ENCODE measurements at places on chromosomes 4 and X.

DNA sequence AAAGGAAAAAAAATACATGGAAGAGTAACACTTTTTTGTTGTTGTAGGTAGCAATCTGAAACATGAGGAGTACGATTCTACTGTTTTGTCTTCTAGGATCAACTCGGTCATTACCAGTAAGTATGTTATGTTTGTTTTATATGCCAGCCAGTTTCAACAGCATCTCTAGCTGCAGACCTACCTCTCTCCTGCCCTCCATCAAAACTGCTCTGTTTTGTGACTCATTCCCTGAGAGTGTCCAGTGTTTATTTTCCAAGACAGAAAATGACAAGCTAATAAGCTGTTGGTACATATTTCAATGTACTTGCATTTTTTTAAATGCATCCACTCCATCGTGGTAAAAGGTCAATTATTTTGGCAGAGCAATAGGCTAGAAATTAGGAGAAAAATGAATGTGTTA is 347 bp downstream of the AMTN start:
- no peak for DNase-seq
- H3K27ac ChIP-seq = no peak overlapping the region
- H3K4me1 ChIP-seq = no peaks in the 10 kb centered on the region
- H3K4me3 ChIP-seq = no peak overlapping the region
- H3K27me3 ChIP-seq = no peaks in the 10 kb centered on the region
- no peaks in the 10 kb centered on the region for H3K36me3 ChIP-seq

DNA sequence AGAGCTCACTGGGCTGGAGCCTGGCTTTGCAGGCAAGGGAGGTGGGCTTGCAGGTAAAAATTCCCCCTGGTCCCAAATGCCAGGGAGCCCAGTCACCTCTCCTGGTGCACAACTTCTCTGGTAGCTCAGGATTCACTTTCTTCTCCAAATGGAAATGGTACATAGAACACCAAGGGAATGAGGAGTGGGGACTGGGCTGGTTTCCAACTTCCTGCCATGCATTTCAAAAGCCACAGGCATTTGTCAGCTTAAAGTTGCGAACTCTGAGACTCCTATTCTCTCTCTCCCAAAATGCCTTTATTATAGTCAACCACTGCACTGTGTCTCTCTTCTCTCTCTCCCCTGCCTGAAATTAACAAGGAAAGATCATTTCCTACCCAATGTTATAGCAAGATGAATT is 177.3 kb downstream of the GRIA3 start:
- H3K4me3 ChIP-seq = no peak overlapping the region
- no peaks in the 10 kb centered on the region for H3K4me1 ChIP-seq
- H3K27ac ChIP-seq = no peak overlapping the region
- no peak for DNase-seq
- no peaks in the 10 kb centered on the region for H3K36me3 ChIP-seq
- H3K27me3 ChIP-seq = peaks cover 2% of the 10 kb centered on the region

GRCh38 chr4:167020410-167020809 is 213.9 kb downstream of the SPOCK3 start:
- H3K4me1 ChIP-seq = no peaks in the 10 kb centered on the region
- no peak overlapping the region for H3K27ac ChIP-seq
- no peaks in the 10 kb centered on the region for H3K36me3 ChIP-seq

GRCh38 chrX:47458528-47458927 is 24.5 kb downstream of the ZNF41 start:
- no peak overlapping the region for H3K4me3 ChIP-seq
- H3K27me3 ChIP-seq = no peaks in the 10 kb centered on the region

DNA sequence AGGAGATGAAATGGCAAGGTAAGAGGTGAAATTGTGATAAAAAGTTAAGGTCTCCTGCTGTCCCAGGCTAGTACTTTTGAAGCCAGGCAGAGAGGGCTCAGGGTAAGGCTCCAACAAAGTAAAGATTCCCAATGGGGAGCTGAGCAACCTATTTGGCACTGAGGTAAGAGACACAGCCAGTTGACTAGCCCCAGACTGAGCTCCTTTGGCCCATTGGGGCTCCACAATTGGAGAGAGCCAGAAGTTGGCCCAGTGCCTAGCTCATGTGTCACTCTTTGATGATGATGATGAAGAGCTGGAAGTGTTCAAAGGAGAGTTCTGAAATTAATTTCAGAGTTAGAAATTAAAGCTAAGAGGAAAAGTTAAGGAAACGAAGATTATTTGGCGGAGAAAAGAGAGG is 94.6 kb downstream of the RLIM start:
- H3K4me1 ChIP-seq = no peaks in the 10 kb centered on the region
- no peak overlapping the region for H3K4me3 ChIP-seq
- no peaks in the 10 kb centered on the region for H3K36me3 ChIP-seq
- DNase-seq = no peak

GRCh38 chr4:105741548-105741947 is 33.0 kb downstream of the GSTCD start:
- H3K36me3 ChIP-seq = peaks cover 38% of the 10 kb centered on the region
- DNase-seq = no peak
- no peaks in the 10 kb centered on the region for H3K4me1 ChIP-seq

GRCh38 chr4:119512398-119512797 is 116.2 kb downstream of the PDE5A start:
- no peak overlapping the region for H3K27ac ChIP-seq
- H3K27me3 ChIP-seq = no peaks in the 10 kb centered on the region
- H3K36me3 ChIP-seq = peaks cover 10% of the 10 kb centered on the region
- H3K4me1 ChIP-seq = no peaks in the 10 kb centered on the region

GRCh38 chr4:174423257-174423944 is 98.9 kb downstream of the HPGD start:
- no peak for DNase-seq
- H3K36me3 ChIP-seq = no peaks in the 10 kb centered on the region
- no peaks in the 10 kb centered on the region for H3K27me3 ChIP-seq
- no peak overlapping the region for H3K27ac ChIP-seq

GRCh38 chr4:21535898-21536297 is 412.7 kb downstream of the KCNIP4 start:
- no peak for DNase-seq
- no peaks in the 10 kb centered on the region for H3K4me1 ChIP-seq
- no peak overlapping the region for H3K27ac ChIP-seq
- H3K4me3 ChIP-seq = no peak overlapping the region

GRCh38 chr4:113707048-113707447 is 54.5 kb downstream of the CAMK2D start:
- peaks cover 4% of the 10 kb centered on the region for H3K4me1 ChIP-seq
- H3K36me3 ChIP-seq = peaks cover 23% of the 10 kb centered on the region
- DNase-seq = no peak

- no peaks in the 10 kb centered on the region for H3K4me1 ChIP-seq
- no peak overlapping the region for H3K4me3 ChIP-seq
- no peak overlapping the region for H3K27ac ChIP-seq
- no peak for DNase-seq
These were observed 146.4 kb downstream of the PALLD start for GRCh38 chr4:168643111-168643795.

DNA sequence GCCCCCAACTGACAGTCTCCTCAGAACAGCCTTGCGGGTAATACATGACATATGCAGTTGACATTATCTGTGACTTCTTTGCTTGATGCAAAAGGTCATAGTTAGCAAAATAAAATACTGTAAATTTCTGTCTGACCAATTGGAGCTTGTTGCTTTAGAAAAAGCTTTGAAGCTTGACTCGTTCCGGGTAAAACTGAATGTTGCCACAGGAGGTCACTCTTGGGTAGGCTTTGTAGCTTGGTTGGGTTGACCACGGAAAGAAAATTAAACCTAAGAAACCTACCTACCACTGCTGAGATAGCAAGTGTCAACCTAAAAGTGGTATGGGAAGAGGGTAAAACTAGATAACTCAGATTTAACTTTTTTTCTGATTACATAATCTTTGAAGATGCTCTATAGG is 23.2 kb downstream of the PRPS2 start:
- H3K27ac ChIP-seq = no peak overlapping the region
- H3K27me3 ChIP-seq = no peaks in the 10 kb centered on the region
- peaks cover 25% of the 10 kb centered on the region for H3K4me1 ChIP-seq
- no peak overlapping the region for H3K4me3 ChIP-seq
- H3K36me3 ChIP-seq = peaks cover 6% of the 10 kb centered on the region
- no peak for DNase-seq

All from activated naive CD8-positive, alpha-beta T cell treated with anti-CD3 and anti-CD28 coated beads, Interleukin-2, amount 10 ng/mL, durations not matched to agents 7 days and 5 days (primary cell).